Thymus (tissue), 14 donors: ENCODE measurements at places on chromosomes 3 and 15. TPM values are rescaled to one million over a fixed set of nuclear protein-coding genes. Genes with fewer than 3 reads are reported as not detected.
A peak's percentile ranks its signal among the peaks of the same experiment; 100 is the strongest.

GRCh38 chr3:51391566-51392354 is 675 bp downstream of the RBM15B start:
- DNase-seq, result no peak

DNA sequence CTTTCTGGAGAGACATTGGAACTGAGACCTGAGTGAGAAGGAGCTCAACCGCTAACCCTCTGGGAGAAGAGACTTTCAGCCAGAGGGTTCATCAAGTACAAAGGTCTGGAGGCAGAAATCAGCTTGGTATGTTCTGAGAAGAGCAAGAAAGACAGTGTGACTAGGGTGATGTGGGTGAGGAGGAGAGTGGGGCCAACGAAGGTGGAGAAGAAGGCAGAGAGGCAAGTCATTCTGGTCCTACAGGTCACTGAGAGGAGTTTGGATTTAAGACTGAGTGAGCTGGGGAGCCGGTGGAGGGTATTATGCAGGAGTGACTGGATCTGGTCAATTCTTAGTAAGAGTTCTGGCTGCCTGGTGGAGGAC is 12.2 kb downstream of the XIRP1 start:
- DNase-seq, result no peak

DNA sequence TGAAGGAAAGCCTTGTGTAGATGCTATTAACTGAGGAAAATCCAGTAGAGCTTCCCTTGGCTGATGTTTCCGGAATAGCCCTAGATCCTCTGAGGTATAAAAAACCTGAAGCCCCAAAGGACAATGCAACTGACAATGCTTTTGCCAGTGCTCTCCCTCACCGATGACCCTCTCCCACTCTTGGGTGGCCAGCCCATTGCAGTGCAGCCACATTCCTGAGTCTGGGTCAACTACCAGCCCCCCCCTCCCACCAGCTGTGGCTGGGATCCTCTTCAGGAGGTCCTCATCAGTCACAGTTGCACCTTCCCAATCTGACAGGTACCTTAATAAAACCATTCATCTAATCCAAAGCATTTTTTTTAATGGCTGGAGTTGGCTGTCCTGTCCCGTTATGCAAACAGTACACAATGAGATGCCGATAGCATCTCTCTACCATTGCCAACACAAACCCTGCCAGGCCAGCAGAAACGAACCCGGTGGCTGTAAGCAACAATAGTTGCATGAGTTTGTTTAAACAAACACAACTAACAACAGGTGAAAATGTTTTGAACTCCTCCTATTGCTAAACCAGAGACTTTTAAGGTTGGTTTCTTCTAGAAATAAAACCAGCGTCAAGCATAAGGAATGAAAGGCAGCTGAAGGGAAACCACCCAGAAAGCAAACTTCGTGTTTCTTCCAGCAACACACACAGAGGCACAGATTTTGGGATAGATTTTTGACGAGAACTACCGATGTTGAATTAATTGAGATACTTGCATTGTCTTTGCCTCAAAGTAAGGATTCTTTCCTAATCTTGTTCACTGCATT is 128.3 kb upstream of the ARHGEF3 start:
- DNase-seq, result no peak

- no peak for DNase-seq
These were observed 96.1 kb downstream of the OPA1 start for GRCh38 chr3:193688834-193689714.

DNA sequence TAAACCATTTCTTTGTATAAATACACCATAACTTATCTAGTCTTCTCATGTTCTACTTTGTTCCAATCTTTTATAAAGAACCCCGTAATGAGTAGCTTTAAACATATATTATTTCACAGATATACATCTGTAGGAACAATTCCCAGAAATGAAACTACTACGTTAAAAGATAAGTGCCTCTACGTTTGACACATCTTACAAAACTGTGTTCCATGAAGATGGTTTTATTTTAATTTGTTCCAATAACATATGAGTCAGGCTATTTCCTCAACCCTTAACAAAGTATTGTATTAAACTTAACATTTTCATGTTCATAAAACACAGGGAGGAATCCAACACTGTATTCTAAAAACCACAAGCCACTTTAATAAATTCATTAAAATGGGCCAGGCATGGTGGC is 52.9 kb downstream of the TRPM7 start:
- no peak for DNase-seq

DNA sequence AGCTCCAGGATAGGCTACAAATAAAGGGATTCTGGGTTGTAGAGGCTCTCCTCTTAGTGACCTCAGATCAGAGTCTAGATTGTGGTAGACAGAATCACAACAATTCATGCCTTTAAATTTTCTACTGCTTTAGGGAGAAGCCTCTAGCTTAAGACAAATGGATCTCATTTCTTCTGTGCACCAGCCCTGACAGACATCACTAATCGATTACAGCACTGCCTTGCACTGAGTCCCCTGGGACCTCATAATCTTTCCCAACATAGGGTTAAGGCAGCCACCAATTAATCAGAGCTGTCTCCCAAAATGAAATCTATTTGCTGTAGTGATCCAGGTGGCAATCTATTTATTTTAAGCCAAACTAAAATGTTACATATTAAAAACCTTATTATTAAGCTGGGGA is 436.5 kb upstream of the WNT5A start:
- DNase-seq, result no peak

- peak; percentile 59 for DNase-seq
These were observed 27.5 kb upstream of the MASP1 start for GRCh38 chr3:187318819-187319616.

DNA sequence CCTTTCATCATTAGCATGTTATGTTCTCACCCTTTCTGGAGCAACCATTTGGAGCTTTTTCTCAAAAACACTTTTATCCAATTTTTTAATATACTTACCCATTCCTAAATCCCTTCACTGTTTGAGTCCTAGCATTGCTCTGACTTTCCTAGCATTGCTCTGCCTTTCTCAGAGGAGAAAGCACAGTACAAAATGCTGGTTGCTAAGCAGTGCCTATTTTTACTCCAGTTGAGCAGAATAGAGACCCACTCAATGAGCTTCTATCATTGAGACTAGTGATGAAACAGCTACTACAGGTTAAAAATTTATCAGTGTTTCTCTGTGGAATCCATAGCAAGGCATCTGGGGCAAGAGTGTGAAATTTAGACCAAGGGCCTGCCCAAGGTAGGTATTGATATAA is 21.8 kb upstream of the IL1RAP start:
- DNase-seq, result no peak

DNA sequence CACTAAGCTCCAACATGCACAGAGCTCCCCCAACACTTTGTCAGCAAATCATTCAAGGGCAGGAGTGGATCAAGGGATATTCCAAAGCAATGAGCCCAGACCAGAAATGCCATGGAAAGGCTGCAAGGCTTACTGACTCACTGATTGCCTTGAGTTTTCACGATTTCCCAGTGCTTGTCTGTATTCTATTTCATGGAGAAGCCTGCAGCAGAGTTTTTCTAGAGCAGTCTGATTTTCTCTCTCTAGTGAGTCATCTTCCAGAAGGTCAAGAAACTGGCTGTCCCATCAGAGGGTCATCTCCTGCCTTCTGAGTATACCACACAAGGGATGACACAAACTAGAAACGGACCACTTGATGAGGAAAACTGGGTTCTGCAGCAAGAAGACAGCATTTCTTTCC is 16.5 kb downstream of the LMCD1 start:
- DNase-seq, result no peak

- DNase-seq, result no peak
These were observed 45.7 kb downstream of the TCF12 start for GRCh38 chr15:56964182-56964581.

GRCh38 chr3:171018156-171018935 is 8.2 kb downstream of the SLC2A2 start:
- no peak for DNase-seq

DNA sequence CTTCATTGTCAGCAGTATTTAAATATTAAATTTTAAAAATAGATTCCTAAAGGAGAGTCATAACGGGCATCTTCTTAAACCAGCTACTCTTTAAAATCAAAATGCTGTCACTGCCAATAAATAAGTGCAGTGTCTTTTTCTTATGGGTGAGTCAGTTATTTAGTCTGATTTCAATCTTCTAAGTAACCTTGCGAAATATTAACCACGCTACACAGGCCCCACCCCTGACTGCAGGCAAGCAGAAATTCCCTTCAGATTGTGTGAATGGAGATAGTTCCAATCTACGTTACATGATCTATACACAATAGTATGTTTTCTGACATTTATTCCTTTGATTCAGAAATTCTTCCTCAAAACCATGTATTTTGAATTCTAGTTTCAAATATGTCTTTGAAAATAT is 141.5 kb downstream of the GADL1 start:
- DNase-seq, result no peak

- no peak for DNase-seq
These were observed 182.4 kb upstream of the DPH6 start for GRCh38 chr15:35728219-35728940.

GRCh38 chr3:193489949-193490348 is 64.7 kb downstream of the ATP13A4 start:
- DNase-seq, result no peak

DNA sequence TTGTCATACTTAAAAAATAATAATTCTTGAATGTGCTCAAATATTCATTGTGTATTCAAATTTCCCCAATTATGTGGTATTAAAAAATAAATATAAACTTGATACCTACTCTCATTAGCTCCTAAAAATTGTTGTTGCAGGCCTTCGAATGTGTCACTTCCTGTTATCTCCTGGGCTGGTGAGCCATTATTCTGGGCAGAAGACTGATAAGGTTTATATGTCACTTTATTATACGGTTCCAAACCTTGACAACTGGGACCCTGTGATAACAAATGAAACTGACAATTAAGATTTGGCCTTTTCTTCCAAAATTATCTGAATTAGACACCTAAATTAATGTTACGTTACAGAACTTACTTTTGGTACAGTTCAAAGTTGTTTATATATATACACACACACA is 15.0 kb downstream of the CEP152 start:
- DNase-seq, result no peak

GRCh38 chr3:174776636-174777035 is 82.5 kb upstream of the NAALADL2 start:
- no peak for DNase-seq

C3orf22 gene
- total RNA-seq, result not detected

ZNF501 gene
- 4.2 TPM for total RNA-seq

CPEB1 gene
- total RNA-seq, result 0.09 TPM

PRR23E gene
- not detected for total RNA-seq

HIGD1A gene
- total RNA-seq, result 82.9 TPM

ZNF774 gene
- 1.2 TPM for total RNA-seq

OIP5 gene
- 19.5 TPM for total RNA-seq

ANO10 gene
- 5.2 TPM for total RNA-seq

PLA2G4E gene
- 0.05 TPM for total RNA-seq

UBL7 gene
- 78.3 TPM for total RNA-seq

HERC2 gene
- 18.7 TPM for total RNA-seq
